ENCODE measurements at places on chromosomes 12 and 14.

- no peak for DNase-seq
Observed at GRCh38 chr12:31363416-31363809, 37.5 kb upstream of the SINHCAF start.

DNA sequence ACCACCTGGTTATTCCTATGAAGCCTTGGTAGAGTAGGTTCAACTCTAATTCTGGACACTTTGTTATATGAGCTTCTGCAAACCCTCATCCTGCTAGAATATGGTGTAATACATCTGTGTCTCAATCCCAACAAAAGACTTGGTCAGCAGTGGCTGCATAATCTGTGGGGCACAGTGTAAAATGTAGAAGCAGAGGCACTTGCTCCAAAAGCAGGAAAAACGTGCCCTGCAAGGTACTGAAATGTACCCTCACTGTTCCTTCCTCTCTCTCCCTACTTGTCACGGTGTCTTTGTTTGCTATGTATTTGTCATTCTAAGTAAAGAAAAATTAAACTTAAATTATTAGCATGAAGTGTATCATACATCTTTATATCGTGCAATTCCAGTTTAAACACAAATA is 267.9 kb downstream of the BCL11B start:
- no peak for DNase-seq

- no peak for DNase-seq
Observed at GRCh38 chr14:75279763-75280290, 1.2 kb downstream of the FOS start.

- DNase-seq = no peak
Observed at GRCh38 chr14:52061390-52061789, 7.5 kb downstream of the NID2 start.

DNA sequence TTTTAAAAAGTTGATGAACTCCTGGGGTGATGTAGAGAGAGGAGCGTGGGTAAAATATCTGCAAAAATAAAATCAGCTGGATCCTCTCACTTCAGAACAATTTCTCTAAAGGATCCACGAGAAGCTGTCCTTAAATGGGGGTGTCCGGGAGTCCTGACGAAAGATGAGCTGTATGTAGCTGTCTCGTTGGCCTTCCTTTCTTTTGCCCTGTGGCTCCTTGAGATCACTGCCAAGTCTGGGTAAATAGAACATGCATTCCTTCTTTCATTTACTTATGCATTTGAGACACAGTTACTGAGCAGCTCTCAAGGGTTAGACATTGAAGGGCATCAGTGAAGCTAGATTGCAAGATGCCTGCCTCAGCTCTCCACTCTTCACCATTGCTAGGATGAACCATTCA is 35.2 kb upstream of the TXNRD1 start:
- DNase-seq = no peak

GRCh38 chr14:29220566-29220965 is 454.0 kb downstream of the FOXG1 start:
- no peak for DNase-seq

DNA sequence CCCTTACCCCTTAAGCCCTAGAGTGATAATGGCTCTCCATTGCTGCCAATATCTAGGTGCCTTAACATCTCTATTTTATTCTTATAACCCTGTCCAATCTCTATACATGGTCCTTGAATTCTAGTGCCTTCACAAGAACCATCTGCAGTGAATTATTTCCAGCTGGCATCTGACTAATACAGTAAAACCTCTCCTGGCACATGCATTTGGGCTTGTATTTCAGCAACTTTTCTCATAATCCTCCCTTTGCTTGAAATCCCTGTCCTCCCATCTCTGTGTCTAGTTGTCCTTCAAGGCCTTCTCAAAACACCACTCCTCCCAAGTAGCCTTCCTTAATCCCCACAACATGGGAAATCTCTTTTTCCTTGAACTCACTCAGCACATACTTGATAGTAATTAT is 14.2 kb upstream of the HMGA2 start:
- no peak for DNase-seq

DNA sequence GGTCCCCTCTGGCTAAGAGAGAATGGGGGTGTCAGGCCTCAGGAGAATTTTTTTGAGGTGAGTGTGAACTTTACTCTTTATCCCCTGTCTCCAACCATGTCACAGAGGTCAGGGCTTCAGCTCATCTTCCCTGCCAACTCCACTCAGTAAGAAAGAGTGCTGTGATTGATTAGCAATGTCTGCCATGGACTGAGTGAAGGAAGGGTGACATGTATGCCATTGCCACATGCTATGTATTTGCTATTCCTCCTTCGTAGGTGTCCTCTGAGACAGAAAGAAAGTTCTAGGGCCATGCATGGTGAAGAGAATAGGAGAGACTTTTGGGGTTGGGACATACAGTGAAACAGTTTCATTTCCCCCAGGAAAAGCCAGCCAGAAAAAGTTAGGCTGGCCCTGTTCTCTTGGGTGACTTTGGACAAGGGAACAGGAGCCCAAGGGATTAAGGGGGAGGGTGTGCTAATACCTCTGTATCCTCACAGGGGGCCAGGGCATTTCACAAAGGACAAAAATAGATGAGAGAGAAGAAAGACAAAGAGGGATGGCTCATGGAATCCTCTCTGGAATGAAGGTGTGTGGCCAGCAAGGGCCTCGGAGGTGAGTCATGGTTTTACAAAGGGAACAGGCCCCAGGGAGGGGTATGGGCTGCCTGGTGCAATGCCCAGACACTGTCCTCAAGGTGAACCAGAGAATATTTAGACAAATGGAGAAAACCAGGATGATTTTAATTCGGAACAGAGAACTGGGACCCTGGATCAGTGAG is 13.9 kb upstream of the MYL2 start:
- DNase-seq = no peak

DNA sequence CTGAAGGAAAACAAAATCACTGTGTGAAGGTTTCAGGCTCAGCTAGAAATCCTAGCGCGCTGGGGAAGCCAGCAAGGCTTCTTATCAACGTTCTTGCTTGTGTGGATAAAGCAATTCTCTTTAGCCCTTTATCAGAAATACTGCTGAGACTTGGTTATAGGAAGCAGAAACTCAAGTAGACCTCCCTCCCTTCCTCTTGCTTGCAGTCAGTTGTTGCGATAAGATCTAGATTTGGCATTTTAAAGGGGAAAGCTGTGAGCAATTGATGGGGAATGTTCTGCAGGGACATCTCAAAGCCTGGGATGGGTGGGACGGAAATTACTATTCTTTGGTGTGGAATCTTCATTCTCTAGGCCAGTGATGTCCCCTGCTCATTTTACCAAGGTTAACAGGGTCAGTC is 76.4 kb upstream of the ANO4 start:
- no peak for DNase-seq

GRCh38 chr12:130925666-130926015 is 28.1 kb upstream of the ADGRD1 start:
- DNase-seq = no peak

DNA sequence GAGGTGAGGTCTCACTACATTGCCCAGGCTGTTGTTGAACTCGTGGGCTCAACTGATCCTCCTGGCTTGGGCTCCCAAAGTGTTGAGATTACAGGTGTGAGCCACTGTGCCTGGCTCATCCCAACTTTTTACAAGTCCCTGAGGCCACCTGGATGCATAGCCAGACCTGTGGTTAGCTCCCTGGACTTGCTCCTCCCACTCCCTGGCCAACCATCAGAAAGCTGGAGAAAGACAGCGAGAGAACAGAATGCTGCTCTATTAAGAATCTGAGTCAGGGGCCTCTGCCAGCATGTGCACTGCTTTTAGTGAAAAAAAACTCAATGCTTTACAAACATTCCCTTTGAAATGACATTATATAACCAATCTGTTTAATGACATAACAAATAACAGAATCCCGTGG is 78.2 kb downstream of the RBM19 start:
- DNase-seq = no peak

GRCh38 chr14:103330536-103330935 is 3.5 kb upstream of the EIF5 start:
- no peak for DNase-seq

- DNase-seq = peak; percentile 34
Observed at GRCh38 chr14:34718750-34719304, 4.4 kb upstream of the CFL2 start.

- DNase-seq = no peak
Observed at GRCh38 chr12:68487721-68488309, 122.9 kb upstream of the RAP1B start.

DNA sequence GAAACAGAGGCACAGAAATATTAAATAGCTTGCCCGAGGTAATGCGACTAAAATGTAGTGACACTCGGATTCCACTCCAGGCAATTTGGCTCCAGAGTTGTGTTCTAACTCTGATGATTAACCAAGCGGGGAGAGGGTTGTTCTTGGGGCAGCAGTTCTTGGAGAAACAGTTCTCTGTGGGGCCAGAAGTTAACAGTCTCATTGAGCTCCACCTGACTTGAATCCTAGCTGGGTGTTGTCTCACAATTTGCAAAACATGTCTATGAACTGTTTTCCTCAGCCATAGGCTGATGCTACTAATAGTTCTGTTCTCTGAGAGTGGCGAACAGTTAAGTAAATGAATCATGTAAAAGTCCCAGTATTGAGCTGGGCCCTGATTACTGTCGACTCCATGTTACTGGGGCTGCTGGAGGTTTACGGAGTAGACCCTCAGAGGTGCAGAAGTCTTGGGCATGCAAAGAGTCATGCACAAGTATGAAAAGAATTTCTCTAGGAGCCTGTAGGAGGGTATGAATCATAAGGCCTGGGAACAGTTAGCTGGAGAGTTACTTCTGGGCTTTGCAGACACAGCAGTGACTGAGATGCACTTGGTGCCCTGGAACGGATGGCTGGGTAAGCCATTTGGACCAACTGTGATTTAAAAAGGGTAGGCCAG is 15.4 kb upstream of the NIN start:
- DNase-seq = peak; percentile 38

DNA sequence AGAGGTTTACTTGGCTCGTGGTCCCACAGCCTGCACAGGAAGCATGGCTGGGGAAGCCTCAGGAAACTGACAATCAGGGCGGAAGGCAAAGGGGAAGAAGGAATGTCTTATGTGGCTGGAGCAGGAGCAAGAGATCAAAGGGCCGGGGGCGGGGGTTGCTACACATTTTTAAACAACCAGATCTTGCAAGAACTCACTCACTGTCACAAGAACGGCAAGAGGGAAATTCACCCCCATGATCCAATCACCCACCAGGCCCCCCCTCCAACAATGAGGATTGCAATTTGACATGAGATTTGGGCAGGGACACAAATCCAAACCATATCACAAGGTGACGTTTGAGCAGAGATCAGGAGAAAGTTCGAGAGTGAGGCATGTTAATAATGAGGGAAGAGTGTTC is 163.7 kb upstream of the RPH3A start:
- DNase-seq = no peak

All from RKO (cell line).